ENCODE measurements at places on chromosomes 6 and 20. TPM values are rescaled to one million over a fixed set of nuclear protein-coding genes. Genes with fewer than 3 reads are reported as not detected.

DNA sequence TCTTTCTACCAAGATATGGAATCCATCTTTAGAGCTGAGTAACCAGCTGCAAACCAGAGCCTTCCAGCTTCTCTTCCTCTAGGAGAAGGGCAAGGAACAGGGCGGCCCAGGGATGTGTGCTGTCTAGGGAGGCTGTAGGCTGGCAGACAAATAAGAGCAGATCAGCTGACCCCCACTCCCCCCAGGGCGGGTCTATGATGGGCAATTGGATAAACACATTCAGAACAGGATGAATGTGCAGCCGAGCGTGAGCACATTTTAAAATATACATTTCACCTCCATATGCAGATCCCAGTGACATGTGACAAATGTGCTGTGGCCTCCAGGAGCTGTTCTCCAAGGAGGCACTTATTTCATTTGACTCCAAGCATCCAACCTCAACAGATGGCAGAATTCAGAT is 580.1 kb downstream of the PTPRT start:
- DNase-seq, result no peak

DNA sequence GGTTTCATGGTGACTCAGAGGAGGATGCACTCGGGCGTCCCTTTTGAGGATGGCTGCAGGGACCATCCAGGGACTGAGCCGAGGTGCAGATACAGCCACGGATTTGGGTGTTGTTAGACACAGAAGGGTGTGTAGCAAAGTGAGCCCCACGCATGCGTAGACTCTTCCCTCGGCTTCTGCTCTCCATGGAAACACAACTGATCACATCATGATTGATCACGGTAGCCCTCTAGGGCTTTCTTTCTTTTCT is 606 bp upstream of the ULBP1 start:
- no peak for DNase-seq

The RAB44 gene
- 0.05 TPM for total RNA-seq

- DNase-seq, result no peak
Measured at GRCh38 chr6:166395778-166396177, 13.0 kb upstream of the MPC1 start.

The ZNF334 gene
- total RNA-seq, result 0.63 TPM

GRCh38 chr6:46715141-46715540 is 20.0 kb downstream of the PLA2G7 start:
- DNase-seq, result no peak

- no peak for DNase-seq
Measured at GRCh38 chr6:34593701-34594100, 37.6 kb upstream of the SPDEF start.

DNA sequence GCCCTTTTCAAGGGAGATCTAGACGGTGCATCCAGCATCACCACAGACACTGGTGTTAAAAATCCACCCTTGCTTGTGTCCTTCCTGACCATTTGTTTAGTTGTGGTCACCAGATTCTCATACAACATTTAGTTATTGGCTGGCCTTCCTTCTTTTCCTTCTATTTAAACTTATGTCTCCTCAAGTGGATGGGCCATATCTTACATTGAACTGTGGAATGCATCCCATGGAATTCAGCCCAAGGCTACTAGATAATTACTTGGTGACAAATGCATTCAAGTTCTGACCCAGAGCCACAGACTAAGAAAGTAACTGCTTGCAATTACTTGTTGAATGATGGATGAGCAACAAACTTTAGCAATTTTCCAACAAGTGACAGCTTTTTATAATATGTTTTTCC is 198.9 kb upstream of the SSTR4 start:
- no peak for DNase-seq

The ITPR3 gene
- total RNA-seq, result 34.6 TPM

DNA sequence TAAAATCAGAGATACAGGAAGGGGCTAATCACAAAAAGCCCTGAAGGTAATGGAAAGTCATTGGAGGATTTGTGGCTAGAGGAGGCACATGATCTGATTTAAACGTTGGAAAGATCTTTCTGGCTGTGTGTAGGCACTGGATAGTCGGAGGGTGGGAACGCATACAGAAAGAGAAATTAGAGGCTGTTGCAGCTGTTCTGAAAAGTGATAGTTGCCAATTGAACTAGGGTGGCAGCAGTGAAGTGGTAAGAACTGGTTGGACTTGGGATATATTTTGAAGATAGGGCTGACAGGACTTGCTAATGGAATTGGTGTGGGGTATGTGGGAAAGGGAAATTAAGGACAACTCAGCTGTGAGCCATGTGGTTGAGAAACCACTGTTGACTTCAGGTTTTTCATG is 223.6 kb downstream of the OGFRL1 start:
- no peak for DNase-seq

The SLC29A1 gene
- total RNA-seq, result 199 TPM

- DNase-seq, result no peak
Measured at GRCh38 chr6:5102267-5102970, 17.3 kb downstream of the PPP1R3G start.

- no peak for DNase-seq
Measured at GRCh38 chr6:164996838-164997237, 312.6 kb downstream of the C6orf118 start.

- no peak for DNase-seq
Measured at GRCh38 chr6:143696664-143697000, 18.9 kb downstream of the PHACTR2 start.

- DNase-seq, result no peak
Measured at GRCh38 chr20:45323731-45324130, 15.6 kb upstream of the MATN4 start.

- DNase-seq, result no peak
Measured at GRCh38 chr6:6434151-6434550, 113.7 kb upstream of the F13A1 start.

DNA sequence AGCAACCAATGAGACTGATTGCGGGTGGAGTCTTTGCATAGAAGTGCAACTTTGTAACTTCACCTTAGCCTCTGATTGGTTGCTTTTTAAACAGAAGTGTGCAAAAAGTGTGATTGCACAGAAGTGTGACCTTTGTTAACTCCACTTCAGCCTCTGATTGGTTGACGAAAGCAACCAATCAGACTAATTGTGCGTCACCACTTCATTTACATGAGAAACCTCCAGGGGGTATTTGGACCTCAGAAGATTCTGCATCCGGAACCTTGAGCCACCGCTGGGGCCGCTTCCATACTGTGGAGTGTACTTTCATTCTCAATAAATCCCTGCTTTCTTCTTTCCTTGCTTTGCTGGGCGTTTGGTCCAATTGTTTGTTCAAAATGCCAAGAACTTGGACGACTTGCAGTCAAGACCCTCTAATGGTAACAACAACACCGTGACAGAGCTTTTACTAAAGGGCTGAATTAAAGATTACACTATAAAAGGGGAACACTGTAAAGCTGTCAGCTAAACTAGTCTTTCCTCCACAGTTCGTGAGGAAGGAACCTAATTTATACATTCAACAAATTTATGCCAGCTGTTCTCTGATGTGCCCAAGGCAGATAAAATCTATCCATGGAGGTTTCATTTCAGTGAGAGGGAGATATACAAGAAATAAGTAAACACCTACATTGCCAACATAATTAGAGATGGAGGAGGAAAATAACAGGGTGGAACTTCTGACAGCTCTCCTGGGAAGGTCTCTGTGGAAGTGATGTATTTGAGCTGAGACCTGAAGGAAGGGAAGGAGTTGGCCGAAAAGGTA is 1.4 kb upstream of the HECA start:
- no peak for DNase-seq

The SLC17A3 gene
- not detected for total RNA-seq

The MLN gene
- not detected for total RNA-seq

The COX4I2 gene
- not detected for total RNA-seq
